ENCODE measurements at places on chromosomes 7 and 10.

GRCh38 chr10:22700489-22700888 is 13.9 kb downstream of the PIP4K2A start:
- no peak for DNase-seq

- no peak for DNase-seq
Observed at GRCh38 chr7:27249724-27250556, 7.3 kb downstream of the EVX1 start.

DNA sequence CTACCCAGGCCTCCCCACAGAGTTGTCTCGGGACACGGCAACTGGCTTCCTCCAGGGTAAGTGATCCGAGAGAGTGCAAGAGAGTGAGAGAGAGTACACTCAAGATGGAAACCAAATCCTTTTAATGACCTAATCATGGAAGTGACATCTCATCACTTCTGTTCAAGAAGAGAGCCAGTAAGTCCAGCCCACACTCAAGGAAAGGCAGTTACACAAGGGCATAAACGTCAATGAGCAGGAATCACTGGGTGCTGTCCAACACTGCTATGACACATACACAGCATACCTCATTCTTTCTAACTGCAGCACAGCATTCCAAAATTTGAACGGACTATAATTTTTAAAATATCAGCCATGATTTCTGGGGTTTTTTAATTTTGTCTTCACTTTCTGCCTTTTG is 29.3 kb upstream of the OSBPL3 start:
- no peak for DNase-seq

GRCh38 chr7:7957513-7957912 is 11.1 kb upstream of the GLCCI1 start:
- no peak for DNase-seq

- no peak for DNase-seq
Observed at GRCh38 chr10:44723619-44724325, 187.4 kb upstream of the TMEM72 start.

DNA sequence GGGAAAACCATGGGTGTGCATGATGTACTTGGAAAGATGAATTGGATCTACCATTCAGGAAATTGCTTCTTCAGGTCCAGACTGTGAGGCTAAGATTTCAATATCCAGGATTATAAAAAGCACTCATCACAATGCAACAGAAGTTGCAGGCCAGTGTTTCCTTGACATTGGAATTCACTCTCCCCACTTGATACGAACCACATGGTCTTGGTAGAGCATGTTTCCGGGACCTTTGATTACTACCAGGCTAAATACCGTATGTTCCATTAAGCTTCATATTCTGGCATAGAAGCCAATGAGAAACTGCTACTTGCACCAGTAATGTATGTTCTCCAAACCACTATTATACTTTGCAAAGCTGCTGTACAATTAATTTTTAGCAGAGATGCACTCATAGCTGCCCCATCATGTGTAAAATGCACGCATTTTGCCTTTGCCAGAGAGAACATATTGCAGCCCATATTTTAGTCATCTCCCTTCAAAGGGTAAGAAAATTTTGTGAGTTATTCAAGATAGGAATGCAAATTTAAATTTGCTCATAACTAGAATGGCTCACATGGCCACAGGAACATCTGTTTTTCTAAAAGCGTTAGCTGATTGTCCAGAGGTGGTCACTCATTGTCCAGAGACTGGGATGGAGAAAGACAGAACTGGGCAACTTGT is 8.1 kb downstream of the FRMD4A start:
- DNase-seq = no peak

DNA sequence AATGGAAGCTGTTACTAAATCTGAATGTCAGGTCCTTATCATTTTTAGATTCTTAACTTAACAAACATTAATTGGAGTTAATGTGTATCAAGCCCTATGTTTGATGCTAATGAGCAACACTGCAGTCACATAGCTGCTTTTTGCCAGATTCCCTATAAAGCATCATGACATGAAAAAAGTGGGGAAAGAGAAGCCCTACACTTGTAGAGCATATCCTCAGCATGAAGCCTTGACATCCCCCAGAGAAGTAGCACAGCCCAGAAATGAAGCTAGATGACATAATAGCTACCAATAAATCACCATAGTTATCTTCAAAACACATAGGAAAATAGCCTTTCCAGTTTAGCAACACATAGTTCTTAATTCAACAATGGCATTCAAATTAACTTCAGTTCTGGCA is 49.2 kb upstream of the CDK1 start:
- no peak for DNase-seq

- DNase-seq = no peak
Observed at GRCh38 chr10:28533186-28533564, 257 bp downstream of the WAC start.

GRCh38 chr7:318476-318875 is 28.5 kb downstream of the FOXL3 start:
- DNase-seq = no peak

DNA sequence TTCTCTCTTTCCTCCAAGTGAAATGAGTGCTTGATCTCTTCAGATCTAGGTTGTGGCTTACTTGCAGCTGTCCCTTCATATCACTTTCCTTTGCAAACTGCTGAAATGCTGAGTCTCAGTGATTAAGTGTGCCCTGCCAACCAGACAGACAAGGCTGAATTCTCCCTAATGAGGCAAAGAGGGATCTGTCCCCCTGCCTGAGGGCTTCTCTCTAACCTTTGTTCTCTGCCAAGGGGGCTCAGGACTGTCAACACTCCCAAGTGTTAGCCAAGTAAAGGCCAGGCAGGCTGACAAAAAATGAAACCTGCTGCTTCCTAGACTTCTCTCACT is at the start of gene MSS51:
Gene MSS51, minus strand, starts transcription at position 24 of the 330 bp plus-strand sequence. CDS start 5,277 bp downstream, outside the sequence.
- no peak for DNase-seq
